ENCODE measurements at places on chromosomes 3 and 15.

- no peak for DNase-seq
Measured at GRCh38 chr3:186003610-186004009, 65.8 kb upstream of the TRA2B start.

GRCh38 chr3:158789592-158789991, 12.3 kb upstream of the MFSD1 start:
- peak; percentile 43 for DNase-seq

DNA sequence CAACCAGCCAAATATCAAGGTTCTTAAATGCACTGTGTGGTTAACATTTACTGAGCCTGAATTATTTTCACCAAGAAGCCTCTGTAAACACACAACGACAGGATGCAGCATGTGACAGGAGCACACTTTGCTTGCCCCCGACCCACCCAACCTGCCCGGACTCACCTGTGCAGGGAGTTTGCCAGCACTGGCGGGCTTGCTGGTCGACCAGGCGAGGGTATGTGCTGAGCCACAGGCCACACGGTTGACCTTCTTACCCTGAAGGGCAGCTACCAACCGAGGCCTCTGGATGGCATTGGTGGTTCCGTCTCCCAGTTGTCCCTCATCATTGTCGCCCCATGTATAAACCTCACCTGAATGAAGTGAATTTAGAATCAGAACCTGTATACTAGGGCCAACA, 25.7 kb upstream of the OCA2 start:
- DNase-seq: no peak

GRCh38 chr3:175433026-175433674, 574.0 kb downstream of the NAALADL2 start:
- peak; percentile 6 for DNase-seq

GRCh38 chr15:77867266-77868047, 210.1 kb downstream of the TBC1D2B start:
- DNase-seq: no peak

GRCh38 chr3:88003115-88003755, 55.6 kb downstream of the CGGBP1 start:
- DNase-seq: peak; percentile 29

- DNase-seq: no peak
Measured at GRCh38 chr3:37694284-37694675, 167.4 kb upstream of the CTDSPL start.
